ENCODE measurements at places on chromosomes 3 and 15.

DNA sequence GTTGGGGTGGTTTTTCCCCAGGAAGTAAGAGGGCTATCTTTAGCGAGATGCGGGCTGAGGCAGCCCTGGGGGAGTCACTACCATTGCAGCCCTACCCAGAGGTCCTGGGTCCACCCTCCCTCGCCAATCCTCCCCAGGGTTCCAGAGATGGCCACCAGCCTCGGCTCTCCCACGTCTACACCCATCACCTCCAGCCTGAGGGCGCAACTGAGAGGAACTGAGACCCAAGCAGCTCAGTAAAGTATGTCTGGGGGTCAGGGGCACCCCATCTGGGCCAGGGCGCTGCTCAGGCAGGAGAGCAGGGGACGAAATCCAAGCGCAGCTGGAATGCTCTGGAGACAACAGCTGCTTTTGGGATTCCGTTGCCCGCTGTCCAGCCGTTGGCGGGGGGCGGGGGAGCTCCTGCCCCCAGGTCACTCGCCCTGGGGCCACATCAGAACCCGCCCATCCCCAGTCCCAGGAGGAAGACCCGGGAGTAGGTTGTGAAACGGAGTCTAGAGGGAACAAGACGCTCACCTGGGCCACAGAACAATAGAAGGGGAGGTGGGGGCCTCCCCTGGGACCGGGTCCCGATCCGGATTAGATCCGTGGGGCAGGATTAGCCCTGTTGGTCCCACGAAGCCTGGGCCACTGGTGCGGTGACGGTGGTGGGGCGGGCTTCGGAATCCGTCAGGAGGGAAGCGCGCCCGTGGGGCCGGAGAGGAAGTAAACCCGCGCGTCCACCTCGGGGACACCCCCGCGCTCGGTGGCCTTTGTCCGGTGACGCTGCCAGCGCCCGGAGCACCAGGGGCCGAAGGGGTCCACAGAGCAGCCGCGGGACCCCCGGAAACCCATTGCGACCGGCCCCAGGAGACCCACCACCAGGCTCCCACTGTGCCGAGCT is 1.4 kb upstream of the NDUFAF3 start:
- DNase-seq = peak; percentile 60

DNA sequence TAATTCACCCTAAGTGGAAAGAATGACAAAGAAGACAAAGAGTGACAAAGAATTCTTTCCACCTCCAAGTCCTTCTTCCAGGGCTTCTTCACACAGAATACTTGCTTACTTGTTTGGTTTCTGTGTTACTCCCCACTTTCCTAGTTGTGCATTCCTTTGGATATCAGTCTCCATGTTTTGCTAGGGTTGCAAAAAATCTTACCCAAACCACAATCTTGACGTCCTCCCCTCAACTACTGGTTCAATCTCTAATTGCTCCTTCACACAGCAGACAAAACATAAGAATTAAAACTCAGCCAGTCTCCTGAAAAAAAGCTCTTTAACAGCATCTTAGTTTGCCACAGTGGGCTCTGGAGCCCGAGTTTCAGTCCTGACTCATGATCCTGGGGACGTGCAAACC is 297.6 kb upstream of the CHRNA7 start:
- DNase-seq = no peak

- no peak for DNase-seq
Measured at GRCh38 chr15:71685420-71685993, 124.8 kb upstream of the NR2E3 start.

DNA sequence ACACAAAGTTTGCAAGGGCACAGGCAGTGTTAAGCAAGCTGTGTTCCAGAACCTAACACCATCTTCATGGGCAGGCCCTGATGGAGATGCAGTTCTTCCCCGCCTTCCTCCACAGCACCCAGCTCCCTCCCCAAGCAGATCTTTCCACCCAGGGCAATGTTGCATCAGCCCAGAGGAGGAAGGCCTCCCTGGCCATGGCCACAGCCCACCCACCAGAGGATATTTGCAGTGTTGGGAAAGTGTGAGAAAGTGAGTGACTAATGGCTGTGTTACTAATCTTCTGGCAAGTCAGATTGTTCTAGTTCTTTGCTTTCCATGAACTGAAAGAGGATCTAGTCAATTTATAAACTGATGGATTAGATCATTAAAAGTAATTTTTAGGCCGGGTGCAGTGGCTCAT is 42.0 kb upstream of the ATP10A start:
- DNase-seq = peak; percentile 75

DNA sequence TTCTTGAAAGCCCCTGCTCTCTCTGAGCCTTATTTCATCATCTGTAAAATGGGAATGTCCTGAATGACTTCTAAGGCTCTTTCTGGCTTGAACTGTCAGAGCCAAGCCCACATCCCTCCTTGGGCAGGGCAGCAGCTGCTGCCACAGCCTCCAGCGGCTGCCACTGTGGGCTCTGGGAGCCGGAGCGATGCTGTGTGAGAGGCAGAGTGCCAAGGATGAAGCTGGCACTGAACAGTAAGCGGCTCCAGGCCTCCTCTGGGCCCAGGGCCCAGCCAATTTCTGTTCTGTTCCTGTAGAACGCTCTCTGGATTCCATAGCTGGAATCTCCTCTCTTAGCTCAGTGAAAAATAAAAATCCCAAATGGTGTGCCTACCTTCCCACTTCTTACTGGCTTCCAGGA is 4.4 kb downstream of the CPLX3 start:
- DNase-seq = no peak

- peak; percentile 42 for DNase-seq
Measured at GRCh38 chr3:134008630-134009156, 21.0 kb downstream of the SLCO2A1 start.

GRCh38 chr3:47370887-47371697 is 9.7 kb upstream of the PTPN23 start:
- DNase-seq = peak; percentile 35

DNA sequence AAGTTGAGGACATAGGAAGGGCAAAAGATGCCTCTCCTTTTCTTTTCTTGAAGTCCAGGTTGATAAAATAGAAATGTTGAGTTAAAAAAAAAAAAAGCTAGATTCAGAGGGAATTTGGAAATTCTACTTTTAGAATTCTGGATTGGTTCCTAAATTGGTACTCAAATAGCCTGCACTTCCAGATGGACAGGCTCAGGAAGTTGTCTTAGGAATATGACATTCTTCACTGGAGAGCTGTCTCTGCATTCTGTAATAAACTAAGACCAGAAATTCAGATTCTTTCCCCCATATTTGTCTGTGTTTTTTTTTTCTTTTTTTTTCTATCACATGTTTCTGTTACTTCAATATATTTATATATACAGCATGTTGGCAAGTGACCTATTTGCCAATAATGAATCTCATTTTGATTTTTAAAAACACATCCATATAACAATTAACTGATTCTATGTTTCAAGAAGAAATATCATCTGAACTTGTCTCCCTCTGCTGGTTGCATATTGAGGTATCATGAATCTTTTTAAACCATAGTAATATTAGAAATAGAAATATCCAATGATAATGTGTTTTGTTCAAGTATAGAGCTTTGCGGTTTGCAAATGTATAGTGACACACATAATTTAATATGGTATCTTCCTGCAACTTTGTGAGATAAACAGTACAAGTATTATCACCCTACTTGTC is 8.5 kb upstream of the LSAMP start:
- DNase-seq = peak; percentile 53

DNA sequence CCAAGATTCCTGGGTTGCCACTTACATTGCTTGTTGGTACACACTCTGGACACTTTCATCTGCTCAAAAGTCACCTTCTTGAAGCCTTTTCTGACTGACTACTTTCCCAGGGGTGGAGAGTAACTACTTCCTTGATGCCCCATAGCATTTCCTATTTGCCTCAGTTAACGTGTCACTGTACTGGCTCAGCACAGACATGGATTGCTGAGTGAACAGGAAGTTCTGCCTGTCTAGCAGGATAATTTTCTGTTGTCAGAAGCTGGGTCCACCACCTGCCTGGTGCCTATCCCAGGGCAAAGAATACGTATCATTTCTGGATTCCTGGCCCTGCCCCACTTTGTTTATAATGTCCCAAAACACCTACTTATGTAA is 15.3 kb upstream of the ABHD17C start:
- DNase-seq = no peak

DNA sequence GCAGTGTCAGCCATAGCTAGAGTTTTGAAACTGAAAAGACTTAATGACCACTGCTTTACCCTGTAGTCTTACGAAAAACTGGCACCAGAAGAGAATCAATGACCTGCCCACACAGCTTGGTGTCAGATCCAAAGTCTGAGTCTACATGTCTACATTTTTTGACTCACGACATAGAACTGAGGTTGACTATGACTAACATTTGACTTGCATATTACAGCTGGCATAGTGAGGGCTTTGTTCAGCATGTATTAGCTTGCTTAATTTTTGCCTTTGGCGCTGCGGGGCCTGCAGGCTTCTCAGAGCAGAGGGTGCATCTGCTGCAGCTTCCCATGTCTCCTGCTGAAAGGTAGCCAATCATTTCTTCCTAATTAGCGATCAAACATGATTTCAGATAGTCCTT is 167.0 kb downstream of the EBLN2 start:
- DNase-seq = no peak

GRCh38 chr3:39132096-39133092 is 21.0 kb downstream of the CSRNP1 start:
- DNase-seq = no peak

DNA sequence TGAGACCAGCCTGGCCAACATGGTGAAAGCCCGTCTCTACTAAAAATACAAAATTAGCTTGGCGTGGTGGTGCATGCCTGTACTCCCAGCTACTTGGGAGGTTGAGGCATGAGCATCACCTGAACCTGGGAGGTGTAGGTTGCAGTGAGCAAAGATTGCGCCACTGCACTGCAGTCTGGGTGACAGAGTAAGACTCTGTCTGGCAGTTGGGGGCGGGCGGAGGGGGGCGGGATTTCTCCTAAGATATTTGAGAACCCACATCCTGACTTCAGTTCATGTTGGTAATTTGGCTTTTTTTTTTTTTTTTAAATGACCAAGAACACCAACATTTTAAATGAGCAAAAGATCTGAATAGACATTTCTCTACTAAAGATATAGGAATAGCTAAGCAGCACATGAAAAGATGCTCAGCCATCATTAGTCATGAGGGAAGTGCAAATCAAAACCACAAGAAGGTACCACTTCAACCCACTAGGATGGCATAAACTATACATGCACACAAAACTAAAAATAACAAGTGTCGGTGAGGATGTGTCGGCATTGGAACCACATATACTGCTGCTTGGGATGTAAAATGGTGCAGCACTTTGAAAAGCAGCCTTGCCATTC is 75.6 kb upstream of the LMOD3 start:
- DNase-seq = no peak

DNA sequence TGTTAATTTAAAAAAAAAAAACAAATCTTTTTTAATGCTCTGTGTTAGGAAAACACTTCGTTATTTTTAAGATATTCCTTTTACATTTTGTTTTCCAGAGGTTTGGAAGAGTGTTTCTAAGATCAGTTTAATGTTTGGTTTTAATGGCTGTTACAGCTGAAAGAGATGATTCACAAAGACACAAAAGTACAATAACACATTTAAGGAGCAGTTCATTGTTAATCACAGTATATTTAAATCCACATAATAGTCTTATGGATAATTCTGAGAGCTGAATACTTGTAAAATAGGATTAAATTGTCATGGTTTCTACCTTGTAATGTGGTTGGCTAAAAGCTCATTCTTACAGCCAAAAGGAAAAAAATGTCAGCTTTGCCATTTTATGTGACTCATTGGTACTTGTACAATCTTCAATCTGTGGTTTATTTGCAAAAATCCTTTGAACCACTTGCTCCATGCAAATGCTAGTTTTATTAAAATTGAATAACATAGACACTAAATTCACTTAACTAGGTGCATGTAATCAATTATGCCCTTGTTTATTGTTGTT is 426.4 kb downstream of the NLGN1 start:
- no peak for DNase-seq

DNA sequence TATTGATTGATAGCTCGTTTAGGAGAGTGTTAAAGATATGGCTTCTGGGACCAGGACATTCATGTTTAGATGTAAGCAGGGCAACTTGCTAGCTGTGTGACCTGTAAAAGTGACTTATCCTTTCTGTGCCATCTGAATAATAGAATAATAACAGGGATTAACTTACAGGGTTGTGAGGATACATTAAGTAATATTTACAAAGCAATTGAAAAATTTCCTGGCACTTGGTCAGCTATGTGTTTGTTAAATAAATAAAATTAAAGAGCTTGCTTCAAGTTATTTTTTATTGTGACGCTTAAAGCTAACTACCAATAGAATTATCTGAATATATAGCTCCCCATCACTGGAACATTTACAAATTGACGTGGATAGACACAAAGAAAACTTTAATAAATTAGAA is 287.9 kb upstream of the CDIN1 start:
- DNase-seq = no peak

GRCh38 chr3:129308636-129309035 is 30.0 kb downstream of the HMCES start:
- no peak for DNase-seq

DNA sequence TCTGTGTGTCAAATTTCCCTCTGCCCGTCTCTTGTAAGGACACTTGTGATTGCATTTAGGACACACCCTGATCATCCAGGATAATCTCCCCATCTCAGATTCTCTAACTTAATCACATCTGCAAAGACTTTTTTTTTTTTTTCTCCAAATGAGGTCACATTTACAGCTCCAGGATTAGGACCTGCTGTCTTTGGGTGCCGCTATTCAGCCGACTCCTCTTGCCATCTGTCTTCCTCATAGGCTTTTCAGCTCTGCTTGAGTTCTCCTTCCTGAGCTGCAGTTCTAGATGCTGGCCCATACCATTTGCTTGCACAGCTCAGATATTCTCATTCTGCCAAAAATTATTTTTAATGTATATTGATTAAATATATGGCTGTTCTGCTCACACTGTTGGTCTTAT is 94.3 kb upstream of the TLE3 start:
- no peak for DNase-seq

DNA sequence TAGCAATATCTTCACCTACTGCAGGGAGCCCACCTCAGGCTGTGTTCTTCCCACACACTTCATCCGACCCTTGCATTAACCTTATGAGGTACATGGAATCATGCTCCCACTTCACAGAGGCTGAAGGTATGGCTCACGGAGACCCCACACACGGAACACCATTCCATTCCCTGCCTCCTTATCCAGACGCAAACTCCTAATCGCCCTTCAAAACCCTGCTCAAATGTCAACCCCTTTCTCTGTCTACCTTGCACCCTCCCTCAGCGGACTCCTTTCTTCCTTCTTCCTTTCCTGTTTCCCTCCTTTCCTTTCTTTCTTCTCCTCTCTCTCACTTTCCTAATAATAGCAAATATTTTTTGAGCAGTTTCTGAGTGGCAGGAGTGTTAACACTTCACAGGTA is 23.8 kb downstream of the IQSEC1 start:
- DNase-seq = no peak

DNA sequence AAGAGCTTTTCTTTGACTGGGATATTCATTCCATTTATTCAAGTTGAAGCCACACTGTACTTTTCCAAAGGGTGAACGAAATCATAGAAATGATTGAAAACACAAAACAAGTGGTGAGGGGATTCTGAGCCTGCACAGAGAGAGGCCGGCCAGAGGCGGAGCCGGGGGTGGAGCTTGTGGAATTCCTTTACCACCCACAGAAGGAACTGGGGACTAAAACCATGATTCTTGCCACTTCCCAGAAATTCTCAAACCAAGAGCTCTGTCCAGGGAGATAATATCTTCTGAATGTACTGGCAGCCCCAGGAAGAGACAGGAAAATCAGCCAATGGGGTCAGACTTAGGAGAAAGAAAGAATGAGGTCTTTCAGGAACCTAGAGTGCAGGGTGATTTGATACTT is 20.8 kb downstream of the FBN1 start:
- no peak for DNase-seq

- DNase-seq = peak; percentile 63
Measured at GRCh38 chr15:40906991-40907802, 12.9 kb downstream of the VPS18 start.

Data from foreskin fibroblast (primary cell).